Adipocyte (in vitro differentiated cells): ENCODE measurements at places on chromosomes 4 and X.

DNA sequence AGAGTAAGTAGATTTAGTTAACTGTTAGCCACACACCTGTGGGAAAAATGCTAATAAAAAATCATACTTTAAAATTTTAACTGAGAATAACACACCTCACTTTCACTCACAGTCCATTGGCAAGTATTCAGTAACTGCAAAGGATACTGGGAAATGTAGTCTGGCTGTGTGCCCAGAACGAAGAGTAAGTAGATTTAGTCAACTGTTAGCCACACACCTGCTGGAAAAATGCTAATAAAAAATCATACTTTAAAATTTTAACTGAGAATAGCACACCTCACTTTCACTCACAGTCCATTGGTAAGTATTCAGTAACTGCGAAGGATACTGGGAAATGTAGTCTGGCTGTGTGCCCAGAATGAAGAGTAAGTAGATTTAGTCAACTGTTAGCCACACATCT is 178.4 kb upstream of the NWD2 start:
- no peak for DNase-seq

DNA sequence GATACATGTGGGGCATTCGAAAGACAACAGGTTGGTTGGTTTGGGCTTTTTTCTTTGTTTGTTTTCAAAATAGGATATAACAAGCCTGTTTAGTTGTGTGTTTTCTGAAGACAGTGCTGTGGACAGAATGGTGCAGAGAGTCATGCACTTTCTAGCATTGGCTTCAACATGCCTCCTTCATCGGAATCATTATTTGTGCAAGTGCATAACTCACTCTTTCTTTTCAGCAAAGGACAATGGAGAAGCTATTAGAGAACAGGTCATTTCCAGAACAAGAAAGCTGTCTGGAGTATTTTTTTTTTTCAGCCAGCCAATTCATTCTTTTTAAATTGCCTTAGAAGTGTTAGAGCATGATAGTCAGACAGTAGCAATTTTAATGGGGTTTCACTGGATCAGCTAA is 225.8 kb downstream of the STK32B start:
- DNase-seq = no peak

- DNase-seq = peak; percentile 92
Observed at GRCh38 chr4:16626945-16627344, 271.5 kb downstream of the LDB2 start.

DNA sequence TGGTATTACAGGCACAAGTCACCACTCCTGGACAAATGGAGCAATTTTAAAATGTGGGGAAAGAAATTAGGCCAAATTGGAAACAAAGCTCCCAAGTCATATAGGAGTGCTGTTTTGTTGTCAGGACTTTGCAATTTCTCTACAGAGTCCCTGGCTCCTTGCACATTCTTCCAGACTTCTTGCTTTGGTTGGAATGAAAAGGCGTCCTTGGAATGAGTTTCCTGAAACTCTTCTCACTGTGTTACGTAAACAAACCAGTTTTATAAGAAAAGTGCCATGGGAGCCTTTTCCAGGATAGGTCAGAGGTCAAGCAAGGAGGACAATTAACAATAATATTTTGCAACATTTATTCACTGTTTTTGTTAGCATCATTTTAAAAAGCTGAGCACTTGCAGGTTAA is 32.4 kb upstream of the KIT start:
- DNase-seq = peak; percentile 52

DNA sequence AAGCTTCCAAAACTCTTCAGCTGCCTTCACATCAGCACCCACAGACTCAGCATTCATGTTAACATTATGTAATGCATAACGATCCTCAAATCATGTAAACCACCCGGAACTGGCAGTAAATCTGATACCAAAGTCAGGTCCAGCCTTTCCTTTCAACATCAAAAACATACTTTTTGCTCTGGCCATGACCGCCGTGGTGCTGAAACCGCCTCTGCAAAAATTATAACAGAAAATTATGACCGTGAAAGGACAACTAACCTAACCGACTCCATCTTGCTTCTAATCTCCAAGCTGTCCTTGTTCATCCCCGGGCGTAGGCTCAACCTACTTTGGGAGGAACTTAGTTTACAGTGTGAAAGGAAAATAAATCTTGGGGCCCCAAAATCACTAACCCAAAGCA is 51.6 kb downstream of the TRMT44 start:
- no peak for DNase-seq

- DNase-seq = no peak
Observed at GRCh38 chr4:26819026-26819425, 41.6 kb upstream of the STIM2 start.

DNA sequence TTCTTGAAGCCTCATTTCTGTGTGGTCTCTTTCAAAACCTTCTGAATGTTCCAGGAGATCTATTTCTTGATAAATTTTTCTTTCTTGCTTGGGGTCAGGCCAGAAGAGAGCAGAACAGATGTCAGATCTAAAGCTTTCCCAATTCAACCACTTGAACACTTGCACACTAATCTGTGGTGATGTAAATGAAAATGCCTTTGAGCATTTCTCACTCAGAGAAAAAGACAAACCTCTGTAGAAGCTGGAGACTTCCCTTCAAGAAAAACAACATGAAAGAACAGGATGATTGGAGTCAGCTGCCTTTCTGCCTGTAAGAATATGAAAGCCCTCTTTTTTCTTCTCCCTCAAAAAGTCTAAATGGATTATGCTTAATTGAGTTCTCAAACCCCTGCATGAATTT is 11.2 kb downstream of the IGFBP7 start:
- DNase-seq = peak; percentile 91

DNA sequence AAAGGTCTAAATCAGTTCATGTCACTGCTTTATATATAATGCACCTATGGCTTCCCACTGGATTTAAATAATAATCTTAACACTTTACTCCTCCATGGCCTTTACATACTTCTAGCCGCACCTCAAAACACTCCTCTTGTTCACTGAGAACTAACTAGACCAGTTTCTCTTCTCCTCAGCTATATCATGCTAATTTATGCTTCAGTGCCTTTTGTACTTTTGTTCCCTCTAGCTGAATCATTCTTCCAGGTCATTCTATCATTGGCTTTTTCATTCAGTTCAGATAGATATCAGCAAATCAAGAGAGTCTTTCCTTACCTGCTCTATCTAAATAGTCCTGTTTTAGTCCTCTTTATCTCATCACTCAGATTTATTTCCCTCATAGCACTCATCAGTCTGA is 64.2 kb downstream of the TET2 start:
- DNase-seq = no peak

DNA sequence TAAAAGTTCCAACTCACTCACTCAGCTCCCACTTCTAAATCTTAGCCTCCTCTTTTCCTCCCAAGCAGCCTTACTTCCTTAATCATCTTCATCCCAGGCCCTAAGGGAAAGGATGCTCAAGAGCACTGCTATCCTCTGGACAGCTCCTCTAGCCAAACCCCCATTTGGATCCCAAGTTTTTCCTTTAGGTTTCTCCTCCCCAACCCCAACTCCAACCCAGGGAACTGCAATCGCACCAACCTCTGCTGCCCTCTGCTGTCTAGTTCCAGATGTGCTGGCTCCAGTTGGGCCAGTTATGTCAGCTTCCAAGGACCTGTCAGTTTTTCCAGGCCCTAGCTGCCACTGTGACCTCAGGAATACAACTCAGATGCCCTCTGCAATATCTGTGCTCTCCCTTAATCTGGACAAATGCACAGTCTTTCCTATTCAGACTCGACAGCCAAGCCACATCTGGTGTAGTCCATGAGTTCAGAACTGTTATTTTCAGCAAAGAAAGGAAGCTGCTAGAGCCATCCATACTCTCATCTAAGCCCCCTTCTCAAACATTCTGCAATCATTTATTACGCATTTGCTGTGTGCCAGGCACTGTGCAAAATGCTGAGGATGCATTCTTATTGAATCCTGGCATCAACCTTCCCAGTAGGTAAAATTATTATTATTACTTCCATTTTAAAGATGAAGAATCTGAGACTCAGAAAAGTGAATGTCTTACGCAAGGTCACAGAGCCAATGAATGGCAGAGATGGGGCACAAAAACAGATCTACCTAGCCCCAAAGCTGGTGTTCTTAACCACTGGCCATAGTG is 12.3 kb upstream of the XPNPEP2 start:
- DNase-seq = peak; percentile 76

DNA sequence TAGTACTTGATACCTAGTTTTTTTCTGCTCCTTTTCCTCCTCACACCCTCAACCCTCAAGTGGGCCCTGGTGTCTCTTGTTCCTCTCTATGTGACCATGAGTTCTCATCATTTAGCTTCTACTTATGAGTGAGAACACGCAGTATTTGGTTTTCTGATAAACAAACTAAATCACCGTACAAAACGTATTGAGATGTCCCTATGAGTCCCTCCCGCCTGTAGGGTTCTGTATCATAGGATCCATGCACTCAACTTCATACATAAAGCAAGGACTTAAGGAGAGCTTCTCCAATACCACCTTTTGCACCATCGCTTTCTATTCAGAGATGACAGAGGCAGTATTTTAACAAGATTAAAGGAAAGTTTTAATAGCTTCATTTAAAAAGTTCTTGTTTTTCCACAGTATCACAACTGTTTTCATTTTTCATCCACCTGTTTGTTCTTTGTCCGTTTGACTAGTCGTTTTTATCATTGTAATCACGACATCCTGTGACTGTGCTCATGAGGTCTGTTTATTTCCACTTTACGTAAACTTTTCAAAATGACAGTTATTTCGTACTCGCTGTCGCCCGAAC is 457 bp upstream of the RAB9A start:
- DNase-seq = no peak

- DNase-seq = peak; percentile 88
Observed at GRCh38 chr4:101753721-101754120, 36.8 kb upstream of the BANK1 start.

DNA sequence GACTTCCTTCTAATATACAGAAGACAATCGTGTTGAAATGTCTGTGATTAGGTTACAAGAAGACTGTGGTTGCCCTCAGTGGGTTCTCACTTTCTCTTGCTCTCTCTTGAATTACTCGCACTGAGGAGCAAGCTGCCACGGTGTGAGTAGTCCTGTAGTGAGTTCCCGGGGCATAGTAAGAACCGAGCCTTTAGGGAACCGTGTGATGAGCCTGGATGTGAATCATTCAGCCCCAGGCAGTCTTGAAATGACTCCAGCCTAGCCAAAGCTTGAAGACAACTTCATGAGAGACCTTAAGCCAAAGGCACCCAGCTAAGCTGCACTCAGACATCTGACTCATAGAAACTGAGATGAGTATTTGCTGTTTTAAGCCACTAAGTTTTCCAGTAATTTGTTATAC is 292.7 kb downstream of the SPOCK3 start:
- DNase-seq = peak; percentile 60

DNA sequence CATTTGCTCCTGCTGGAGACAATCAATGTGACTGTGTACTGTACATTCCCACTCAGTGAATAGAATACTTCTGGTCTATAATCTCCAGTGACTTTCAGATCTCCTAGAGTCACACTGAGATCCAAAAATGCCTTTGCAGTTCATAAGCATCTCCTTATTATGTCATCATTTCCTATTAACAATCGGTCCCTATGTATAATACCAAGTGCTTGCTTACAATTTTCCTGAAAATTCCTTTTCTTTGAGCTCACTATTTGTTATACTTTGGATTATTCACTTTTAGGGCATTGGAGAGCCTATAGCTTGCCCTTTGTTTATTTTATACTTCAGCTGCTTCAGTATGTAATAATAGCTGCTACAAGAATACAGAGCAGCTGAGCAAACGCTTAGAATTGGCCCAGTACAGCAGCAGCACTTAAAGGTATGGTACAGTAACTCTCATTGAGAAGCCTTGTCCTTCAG is 313.0 kb downstream of the DCTD start:
- peak; percentile 19 for DNase-seq

GRCh38 chr4:13516315-13516860 is 27.9 kb downstream of the NKX3-2 start:
- DNase-seq = no peak

DNA sequence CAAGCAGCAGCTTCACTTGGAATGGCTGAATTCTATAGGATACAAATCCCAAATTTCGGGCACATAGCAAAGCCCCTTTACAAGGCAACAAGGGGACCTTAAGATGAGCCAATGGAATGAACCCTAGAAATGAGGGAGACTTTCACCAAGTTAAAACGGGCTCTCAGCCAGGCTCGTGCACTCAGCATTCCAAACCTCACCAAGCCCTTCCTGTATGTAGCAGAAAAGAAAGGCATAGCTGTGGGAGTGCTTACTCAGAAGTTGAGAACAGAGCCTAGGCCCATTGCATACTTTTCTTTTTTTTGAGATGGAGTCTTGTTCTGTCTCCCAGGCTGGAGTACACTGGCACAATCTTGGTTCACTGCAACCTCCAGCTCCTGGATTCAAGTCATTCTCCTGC is 10.8 kb upstream of the HERC5 start:
- DNase-seq = peak; percentile 7

DNA sequence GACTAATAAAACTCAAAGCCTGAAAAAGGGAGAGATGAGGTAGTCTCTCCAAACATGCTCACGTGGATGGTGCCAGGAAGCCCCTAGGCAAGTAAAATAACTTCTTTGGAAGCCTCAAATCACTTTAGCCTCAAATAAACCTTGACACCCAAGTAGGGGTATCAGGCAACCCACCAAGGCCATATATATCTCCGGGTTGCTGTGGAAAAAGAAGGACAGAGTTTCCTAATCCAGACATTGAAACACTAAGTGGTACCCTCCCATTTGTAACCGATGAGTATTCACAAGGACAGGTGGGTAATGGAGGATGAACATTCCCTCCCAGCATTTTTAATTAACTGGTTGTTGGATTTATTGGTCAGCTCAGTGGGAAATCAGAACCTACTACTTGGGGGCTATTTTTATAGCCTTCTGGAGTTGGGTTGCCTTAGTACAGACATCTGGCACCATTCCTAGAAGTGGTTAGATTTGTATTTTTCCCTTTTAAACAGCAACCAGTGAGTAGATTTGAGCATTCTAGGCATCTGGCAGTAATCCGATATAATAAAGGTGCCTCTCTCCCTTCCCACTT is 87.7 kb downstream of the GPC3 start:
- DNase-seq = peak; percentile 29

- DNase-seq = peak; percentile 62
Observed at GRCh38 chrX:119015407-119016237, 41.2 kb downstream of the LONRF3 start.

DNA sequence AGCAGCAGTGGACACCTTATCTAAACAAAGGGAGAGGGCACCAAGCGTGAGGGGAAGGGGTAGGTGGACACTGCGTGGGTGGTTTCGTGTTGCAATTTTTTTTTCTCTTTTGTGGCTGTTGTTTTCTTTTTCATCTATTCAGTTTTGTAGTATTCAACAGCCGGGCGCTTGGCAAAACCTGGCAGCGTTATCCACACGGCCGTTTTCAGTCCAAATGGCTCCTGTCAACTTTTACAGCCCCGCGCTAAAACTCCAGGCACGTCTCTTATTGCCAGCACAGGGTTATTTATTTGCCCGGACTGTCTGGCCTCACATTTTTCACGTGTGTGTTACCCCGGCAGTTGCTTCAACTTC is 192.2 kb downstream of the BCOR start:
- no peak for DNase-seq

- DNase-seq = no peak
Observed at GRCh38 chr4:81756973-81757372, 285.3 kb upstream of the RASGEF1B start.

GRCh38 chr4:108094923-108095482 is 73.7 kb downstream of the LEF1 start:
- DNase-seq = no peak
